ENCODE measurements at places on chromosomes 6 and 20. TPM values are rescaled to one million over a fixed set of nuclear protein-coding genes. Genes with fewer than 3 reads are reported as not detected.

Gene TNF
- total RNA-seq: 0.38 TPM

Gene ZC2HC1B
- total RNA-seq: not detected

Gene PLCB1
- 4.1 TPM for total RNA-seq

Gene CD2AP
- 30.2 TPM for total RNA-seq

Data from lower leg skin (tissue), 4 donors.